Endothelial cell of coronary artery (primary cell): ENCODE measurements at places on chromosomes 3 and 15. TPM values are rescaled to one million over a fixed set of nuclear protein-coding genes. Genes with fewer than 3 reads are reported as not detected.

Gene COL6A5
- not detected in 2 replicates for total RNA-seq

Gene ITIH4
- 0.38 and 0.72 TPM in 2 replicates for total RNA-seq

Gene GOLGA6A
- not detected in 2 replicates for total RNA-seq

Gene DUOX2
- not detected in 2 replicates for total RNA-seq

Gene DAPK2
- total RNA-seq = 2.8 and 3.2 TPM in 2 replicates

Gene CLPX
- 46.3 and 48.5 TPM in 2 replicates for total RNA-seq

Gene LRRK1
- total RNA-seq = 9.4 and 16.9 TPM in 2 replicates

Gene HRG
- not detected in 2 replicates for total RNA-seq

Gene CAMK2N2
- 0.19 TPM in 1 of 2 replicates, not detected in the other for total RNA-seq

Gene CTDSPL
- 22.4 and 29.7 TPM in 2 replicates for total RNA-seq

Gene GUCA1C
- not detected in 2 replicates for total RNA-seq

Gene MAP4
- total RNA-seq = 56.0 and 83.9 TPM in 2 replicates

Gene CLK3
- 47.8 and 51.5 TPM in 2 replicates for total RNA-seq

Gene HYAL1
- total RNA-seq = 0.99 and 1.8 TPM in 2 replicates

Gene IL20RB
- total RNA-seq = 0.54 and 1.3 TPM in 2 replicates

Gene GFM1
- 55.2 and 68.1 TPM in 2 replicates for total RNA-seq

Gene TBC1D2B
- 25.9 and 29.6 TPM in 2 replicates for total RNA-seq
